AG04449 (cell line): ENCODE measurements at places on chromosomes 16 and 17.

DNA sequence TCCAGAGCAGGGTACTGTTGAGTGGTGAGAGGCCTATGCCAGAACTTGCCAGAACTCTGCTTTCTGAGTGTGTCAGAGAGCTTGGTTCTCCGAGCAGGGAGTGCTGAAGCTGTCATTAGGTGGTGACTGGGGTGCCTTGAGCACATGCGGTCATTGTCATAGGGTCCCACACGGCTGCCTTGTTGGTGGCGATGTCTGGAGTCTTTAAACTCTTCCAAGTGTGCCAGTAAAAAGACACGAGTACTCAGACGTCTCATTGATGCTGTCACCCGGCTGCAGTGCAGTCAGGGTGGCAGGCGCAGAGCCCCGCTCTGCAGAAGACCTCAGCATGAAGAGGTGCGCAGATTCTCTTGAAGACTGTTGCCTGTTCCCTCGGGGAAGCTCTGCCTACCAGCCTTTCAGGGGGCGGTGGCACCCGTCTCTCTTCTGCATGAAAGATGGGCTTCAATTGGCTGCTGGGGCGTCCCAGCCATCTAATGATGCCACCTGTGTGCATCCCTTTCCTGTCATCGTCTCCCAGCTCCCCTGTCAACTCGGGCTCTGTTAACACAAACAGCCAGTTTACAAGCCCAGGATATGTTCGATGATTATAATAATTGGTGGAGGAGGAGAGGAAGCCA, 58.3 kb downstream of the NKD1 start:
- DNase-seq, result no peak

GRCh38 chr17:17462048-17462824, 14.6 kb upstream of the MED9 start:
- no peak for DNase-seq

GRCh38 chr16:30747331-30747730, 894 bp upstream of the PHKG2 start:
- no peak for DNase-seq

DNA sequence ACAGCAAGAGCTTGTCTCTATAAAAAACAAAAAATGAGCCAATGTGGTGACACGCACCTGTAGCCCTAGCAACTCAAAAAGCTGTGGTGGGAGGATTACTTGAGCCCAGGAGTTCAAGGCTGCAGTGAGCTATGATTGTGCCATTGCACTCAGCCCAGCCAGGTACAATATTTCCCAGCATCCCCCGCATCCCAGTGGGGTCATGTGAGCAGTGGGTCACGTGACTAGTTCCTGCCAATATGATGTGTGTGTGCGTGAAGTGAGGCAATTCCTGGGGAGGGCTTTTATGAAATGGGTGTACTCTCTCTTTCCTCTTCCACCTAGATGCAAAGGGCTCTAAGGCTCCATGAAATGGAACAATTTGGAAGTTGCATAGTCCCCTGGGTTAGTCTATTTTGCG, 81.3 kb downstream of the GSG1L start:
- DNase-seq, result no peak

DNA sequence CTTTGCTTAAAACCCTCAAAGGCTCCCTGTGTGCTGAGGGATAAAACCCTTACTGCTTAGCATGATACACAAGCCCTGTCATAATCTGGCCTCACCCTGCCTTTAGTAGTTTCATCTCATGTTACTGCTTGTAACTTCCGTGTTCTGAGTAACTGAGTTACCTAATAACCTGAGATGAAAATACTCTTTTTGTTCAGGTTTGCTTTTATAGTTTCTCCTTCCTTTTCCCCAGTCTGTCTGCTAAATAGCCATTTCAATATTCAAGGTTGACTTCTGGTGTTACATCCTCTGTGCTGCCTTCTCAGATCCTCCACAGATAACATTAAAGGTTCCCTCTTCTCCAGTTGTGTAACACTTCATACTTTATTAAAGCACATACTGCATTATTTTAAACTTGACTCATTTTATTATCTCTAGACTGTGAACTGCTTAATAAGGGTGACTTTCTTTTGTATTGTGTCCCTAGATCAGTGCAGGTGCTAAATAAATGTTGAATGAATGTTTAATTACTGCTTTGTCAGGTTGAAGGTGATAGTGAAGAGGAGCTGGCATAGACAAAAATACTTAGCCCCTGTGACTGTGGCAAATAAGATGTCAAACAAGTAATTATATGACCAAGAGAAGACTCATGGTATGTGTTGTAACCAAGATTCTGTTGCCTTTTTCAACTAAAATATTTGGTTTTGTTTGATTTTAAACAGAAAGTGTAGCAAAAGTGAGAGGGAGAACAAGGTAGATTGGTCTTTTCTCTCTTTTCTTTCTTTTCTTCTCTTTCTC, 47.8 kb downstream of the NFAT5 start:
- no peak for DNase-seq

- DNase-seq, result no peak
Observed at GRCh38 chr17:17675925-17676534, 5.2 kb upstream of the RAI1 start.

DNA sequence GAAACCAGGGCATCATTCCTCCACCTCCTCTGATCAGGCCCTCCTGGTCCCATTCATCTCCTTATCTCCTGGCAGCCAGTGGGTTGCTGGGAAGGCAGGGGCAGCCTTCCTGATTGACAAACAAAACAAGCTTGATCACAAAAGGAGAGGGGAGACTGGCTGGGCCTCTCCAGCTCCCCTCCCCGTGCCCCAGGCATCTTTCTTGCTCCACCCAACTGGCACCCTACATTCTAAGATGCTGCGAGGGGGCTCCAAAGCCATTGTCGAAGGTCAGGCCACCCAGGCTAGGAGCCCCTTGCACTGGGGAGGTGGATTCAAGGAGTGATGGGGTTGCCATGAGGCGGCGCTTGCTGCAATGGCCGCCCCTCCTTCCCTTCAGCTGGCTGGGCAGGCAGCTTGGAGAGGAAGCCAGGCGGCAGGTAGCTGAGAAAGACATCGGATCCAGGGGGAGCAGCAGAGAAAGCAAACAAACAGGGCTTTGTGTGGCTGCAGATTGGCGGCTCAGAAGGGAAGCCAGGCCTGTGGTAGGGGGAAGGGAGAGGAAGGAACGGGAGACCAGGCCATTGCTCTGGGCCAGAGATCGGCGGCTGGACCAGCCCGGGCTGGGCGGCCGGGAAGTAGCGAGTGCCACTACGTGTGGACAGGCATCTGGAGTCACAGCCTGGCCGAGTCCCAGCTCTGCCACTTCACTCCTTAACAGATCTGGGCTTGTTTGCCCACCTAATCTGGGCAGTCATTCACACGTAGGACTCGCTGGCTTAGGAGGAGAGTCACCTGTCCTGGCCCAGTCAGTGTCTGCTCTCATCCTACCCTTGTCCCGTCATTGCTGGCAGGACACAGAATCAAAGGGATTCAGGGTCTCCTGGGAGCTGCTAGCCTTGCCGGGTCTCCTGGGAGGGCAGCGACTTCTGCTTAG, 12.3 kb downstream of the RAI1 start:
- DNase-seq, result no peak

DNA sequence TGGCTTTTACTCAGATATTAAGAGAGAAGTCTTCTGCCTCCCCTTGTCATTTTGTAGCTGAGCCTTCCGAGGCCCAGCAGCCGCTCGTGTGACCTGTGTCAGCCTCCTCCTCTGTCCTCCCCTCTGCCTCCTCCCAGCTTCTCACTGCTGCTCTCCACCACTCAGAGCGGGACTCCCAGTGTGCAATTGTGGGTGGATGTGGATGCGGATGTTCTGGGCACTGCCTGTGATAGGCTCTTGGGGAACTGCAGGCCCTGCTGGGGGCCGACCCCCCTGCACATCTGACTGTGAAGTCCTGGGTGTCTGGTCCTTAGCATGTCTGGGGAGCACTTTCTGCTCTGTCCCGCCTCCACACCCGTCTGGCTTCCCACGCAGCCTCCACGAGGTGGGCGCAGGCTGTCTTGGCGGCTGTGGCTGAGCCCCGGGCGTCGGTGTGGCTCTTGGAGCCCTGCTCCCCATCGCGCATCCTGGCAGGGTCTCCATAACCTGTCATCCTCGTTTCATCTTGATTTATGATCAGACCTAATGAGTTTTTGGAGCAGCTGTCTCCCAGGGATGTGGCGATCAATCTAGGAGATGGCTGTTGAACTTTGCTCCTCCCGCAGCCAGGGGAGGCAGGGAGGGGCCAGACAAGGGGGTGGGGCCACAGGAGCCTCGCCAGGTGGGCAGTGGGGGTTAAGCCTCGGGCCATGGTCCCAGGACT, 28.1 kb downstream of the GRIN2C start:
- no peak for DNase-seq

DNA sequence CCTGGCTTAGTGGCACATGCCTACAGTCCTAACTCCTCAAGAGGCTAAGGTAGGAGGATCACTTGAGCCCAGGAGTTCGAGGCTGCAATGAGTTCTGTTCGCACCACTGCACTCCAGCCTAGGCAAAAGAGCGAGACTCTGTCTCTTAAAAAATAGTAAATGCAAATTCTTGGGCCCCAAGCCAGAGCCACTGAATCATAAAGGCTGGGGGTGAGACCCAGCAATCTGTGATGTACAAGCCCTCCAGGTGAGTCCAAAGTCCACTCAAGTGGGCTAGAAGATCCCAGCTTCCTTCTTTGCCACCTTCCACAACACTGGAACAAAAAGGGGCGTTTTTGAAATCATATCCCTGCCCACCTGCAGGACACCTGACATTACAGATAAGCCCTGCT, 16.9 kb downstream of the TRIM25 start:
- DNase-seq, result no peak

DNA sequence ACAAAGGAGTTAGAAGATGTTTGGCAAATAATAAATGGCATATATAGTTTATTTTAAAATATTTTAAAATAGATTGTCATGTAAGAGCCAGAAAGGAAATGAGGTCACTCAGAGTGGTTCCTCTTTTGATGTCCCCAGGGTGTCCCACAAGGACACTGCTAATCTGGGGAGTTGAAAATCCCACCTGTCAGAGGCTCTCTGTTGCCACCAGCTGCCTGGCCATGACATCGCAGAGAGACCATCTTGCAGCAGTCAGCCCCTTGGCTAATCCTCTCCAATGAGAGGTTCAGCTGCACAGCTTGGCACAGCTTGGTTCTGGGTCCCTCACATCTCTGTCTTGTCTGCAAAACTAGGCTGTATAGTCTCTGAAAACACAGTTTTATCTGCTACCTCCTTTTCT, 11.0 kb upstream of the RBFOX1 start:
- no peak for DNase-seq

GRCh38 chr16:85455534-85455933, 157.6 kb upstream of the GSE1 start:
- DNase-seq, result no peak

- no peak for DNase-seq
Observed at GRCh38 chr17:13759518-13760335, 158.0 kb upstream of the HS3ST3A1 start.

GRCh38 chr16:1281517-1281916, 25.6 kb downstream of the TPSD1 start:
- no peak for DNase-seq

DNA sequence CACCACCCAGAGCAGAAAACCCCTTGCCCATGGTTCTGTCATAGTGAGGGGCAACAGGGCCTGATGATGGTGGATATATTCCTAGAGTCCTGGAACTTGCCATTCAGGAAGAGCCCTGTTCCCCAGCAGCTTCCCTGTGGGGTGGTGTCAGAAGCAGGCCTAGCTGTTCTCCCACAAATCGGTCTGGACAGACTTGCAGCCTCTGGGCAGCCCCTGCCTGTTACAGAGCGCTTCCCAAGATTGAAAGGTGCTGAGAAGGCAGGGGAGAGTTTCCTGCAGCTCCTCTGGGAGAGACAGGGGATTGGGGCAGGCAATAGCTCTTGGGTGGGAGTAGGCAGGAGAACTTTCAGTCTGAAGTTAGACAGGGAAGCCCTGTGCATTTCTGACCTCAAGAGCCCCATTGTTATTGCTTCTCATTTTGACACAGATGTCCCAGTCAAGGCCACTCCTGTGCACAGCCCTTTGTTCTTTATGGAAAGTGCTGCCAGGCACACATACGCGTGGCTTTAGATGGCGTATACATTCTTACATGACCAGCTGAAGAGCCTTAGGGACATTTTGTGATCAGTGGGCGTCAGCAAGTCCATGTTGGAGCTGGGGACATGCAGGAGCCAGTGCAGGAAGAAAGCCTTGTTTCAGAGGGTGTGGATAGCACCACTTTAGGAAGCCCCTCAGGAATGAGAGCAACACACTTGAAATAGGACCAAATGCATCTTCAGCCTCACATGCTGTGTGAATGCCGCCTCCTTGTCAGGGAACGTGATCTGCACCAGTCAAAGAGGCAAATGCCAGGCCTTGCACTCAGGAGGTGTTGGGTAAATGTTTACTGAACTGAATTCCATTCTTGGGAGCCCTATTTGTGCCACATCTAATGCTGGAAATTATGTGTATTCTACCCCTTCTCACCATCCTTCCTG, 67.5 kb downstream of the GNAO1 start:
- no peak for DNase-seq

- DNase-seq, result no peak
Observed at GRCh38 chr17:4510618-4510941, 11.9 kb downstream of the SPNS2 start.

DNA sequence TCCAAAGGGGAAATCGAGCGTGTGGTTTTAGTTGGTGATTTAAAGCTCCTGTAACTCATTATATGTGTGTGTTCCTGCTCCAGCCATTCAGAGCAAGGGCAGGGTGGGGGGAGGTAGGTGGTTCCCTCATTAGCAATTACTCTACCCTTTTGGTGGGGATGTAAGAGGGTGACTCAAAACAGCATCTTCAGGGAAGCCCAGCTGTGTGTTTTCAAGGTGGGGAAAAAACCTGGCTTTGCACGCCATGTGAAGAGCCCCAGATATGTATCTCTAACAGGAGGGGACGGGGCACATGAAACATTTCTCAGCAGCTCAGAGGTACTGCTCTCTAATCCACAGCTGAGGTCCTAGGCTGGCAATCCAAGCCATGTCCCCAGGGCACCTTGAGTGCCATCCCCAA, 241.3 kb upstream of the ZFHX3 start:
- no peak for DNase-seq

DNA sequence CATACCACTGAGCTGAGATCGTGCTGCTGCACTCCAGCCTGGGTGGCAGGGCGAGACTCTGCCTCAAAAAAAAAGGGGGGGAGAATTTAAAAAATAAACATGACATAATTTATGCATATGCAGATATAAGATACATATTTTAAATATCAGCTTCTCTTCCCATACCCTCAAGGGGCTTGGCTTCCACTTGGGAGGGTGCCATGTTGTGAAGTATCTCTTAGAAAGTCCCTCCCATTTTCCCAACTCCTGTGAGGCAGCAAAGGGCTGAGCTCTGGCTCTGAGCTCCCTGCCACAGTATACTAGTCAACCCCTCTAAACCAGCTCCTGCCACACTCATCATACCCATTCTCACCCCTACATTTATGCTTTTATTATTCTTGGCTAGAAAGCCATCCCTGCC, 39.4 kb downstream of the MYH11 start:
- DNase-seq, result no peak

- DNase-seq, result no peak
Observed at GRCh38 chr17:68682903-68683302, 81.7 kb upstream of the FAM20A start.

- DNase-seq, result no peak
Observed at GRCh38 chr17:18856570-18856915, 1.4 kb upstream of the PRPSAP2 start.
